ENCODE measurements at places on chromosomes 4 and X.

- no peak for DNase-seq
Observed at GRCh38 chr4:1523506-1523905, 117.3 kb upstream of the NKX1-1 start.

DNA sequence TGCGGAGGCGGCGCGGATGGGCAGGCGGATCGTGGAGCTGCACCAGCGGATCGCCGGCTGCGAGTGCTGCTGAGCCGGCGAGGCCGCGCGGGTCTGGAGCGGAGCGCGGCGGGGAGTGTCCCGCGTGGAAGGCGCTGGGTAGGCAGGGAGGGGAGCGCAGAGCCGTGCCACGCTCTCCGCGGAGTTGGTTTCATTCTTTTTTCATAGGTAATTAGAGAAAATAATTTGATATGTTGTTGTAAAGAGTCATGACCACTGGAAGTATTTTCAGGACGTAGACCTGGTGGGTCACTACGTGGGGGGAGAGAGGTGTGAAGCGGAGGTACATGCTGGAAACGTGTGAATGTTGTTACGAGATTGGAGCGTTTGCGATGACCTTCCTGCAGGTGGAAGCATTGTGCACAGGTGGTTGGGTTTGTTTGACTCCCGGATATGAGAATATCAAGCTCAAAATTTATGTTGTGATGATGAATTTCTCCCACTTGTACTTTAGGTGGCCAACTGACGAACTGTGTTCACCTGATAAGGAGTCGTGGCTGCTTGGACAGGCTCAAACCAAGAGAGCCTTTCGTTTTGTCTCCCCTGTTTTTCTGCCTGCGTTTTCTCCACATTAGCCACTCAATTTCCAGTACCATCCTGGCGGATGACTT is 19.1 kb upstream of the S100P start:
- peak; percentile 65 for DNase-seq

DNA sequence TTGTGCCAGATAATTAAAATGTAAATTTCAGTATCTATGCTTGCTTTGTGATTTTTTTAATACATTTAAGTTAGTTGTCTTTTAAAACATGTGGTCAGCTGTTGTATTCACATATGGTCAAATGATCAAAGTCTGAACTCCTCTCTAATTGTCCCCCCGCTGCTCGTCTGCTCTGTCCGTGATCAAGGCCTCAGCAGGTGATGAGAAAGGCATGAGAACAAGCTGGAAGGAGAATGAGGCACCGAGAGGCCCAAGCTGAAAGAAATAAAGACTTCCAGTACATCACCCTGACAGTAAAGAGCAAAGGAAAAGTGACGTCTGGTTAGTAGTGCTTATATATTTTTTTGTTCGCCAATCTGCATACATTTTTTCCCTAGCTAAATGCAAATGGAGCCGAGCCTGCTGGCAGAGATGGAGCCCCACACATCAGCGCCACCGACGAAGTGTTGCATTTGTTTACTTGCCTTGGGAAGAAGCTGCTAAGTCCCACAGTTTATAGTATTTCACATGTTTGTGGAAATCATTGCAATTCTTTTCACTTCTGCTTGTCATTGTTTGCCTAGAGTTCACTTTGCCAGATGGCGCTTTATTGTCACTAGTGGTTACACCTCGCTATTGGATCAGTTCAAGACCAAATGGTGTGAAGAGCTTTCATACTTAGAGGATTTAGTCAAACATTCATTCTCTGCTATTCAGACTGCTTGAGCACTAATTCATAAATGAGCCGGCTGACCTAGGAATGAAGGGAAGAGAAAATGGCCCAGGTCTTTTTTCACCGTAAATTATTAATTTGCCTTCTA is 181.5 kb downstream of the ZIC3 start:
- peak; percentile 28 for DNase-seq

DNA sequence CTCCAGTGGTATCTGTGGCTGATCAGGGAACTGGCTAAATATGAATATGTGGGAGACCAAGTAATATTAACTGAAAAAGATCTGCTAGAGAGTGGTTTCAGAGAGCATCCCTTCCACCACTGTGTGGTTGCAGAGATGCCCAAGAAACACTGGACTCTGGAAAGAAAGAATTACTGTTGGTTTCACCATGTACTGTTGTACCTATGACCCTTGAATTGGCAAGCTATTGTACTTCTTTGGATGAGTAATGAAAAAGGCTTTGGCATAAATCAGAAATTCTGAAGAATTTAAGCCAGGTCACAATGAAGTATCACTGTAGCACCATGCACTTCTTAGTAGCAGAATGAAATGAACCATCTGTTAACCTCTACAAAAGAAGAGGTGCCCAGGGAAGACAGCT is 134.4 kb upstream of the INTU start:
- DNase-seq: no peak

GRCh38 chr4:138945401-138945800 is 70.2 kb upstream of the NOCT start:
- DNase-seq: no peak

DNA sequence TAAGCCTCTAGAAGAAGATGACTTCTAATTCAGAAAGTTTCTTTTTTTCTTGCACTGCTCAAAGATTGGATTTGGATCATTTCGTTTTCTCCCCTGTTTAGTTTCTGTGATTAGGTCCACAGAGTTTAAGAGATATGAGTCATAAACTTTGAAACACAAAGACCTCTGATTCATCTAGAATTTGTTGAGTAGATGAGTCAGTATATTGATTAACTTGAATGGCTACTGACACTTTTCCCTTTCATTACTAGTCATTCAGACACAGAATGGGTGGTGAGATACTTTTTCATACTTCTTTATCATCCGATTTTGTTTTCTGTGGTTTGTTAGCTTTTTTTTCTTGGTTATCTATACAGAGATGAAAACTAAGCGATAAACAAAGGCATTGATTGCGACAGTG is 34.1 kb upstream of the AFF2 start:
- no peak for DNase-seq

DNA sequence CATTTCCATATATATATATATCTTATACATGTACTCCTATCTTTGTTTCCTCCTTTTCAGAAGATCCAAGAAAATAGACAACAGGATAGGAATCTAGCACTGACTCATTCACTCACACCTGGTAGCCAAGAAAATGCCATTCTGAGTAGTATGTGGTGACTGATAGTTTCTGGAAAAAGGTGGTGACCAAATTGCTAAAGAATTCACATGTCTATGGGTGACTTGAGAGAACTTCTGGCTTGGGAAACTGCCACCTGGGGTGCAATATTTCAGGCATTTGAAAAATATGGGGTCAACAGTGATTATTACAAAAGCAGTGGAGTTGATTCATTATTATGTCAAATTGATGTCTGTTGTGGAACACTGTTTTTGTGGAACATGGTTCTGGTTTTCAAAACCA is 605.1 kb downstream of the PCDH18 start:
- no peak for DNase-seq
